ENCODE measurements at places on chromosomes 4 and X. TPM values are rescaled to one million over a fixed set of nuclear protein-coding genes. Genes with fewer than 3 reads are reported as not detected.

Gene RRH
- polyA plus RNA-seq: 1.4 TPM

GRCh38 chr4:71270901-71271300 is 67.9 kb upstream of the SLC4A4 start:
- DNase-seq: peak; percentile 17

DNA sequence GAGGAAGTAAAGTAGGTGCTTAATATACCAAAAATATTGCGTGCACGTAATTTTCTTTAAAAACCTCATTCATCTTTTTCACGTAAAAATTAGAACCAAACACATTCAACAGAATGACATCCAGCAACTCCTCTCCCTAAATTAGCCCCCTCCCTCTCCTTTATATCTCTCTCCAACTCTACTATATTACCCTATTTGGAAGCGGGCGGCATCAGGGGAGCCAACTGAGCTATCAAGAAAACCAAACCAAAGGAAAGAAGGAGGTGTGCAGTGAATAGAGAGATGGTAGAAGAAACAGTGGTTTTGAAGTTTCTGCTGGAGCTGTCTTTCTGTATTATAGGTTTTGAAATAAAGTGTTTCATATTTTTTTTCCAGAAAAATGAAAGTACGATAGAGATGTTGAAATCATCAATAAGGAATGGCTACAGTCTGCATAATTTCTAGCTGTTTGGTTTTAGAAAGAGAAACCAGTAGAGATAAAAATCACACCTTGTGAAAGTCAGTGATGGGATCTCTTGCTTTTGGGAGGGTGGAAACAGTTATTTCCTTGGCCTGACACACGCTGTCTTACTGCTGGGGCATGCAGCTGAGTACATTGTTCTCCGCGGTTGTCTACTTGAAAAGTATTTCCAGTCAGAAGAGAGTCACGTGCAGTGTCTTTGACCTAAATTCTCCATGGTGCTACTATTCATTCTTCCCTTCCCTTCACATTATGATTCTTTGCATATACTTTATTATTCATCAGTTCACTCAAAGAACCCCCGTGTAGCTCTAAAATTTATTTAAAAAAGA is 94.1 kb upstream of the WDR17 start:
- DNase-seq: no peak

DNA sequence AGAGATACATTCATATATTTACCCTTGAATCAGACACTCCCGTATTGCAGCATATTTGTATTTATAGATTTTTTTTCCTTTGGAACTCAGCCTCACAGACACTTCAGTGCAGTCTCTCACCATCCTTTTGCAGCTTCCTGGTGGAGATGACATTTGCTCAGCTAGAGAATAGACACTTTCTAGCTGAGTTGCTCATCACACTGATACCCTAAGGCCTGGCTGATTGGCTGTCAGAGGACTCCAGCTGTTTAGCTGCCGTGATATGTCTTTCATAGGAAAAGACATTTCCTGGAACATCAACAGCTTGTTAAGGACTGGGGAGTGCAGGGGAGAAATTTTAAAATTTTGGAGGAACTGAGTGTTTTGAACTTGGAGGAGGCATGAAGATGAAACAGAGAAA is 429.6 kb downstream of the SMARCA1 start:
- no peak for DNase-seq

Gene ARHGAP24
- 110 TPM for polyA plus RNA-seq

DNA sequence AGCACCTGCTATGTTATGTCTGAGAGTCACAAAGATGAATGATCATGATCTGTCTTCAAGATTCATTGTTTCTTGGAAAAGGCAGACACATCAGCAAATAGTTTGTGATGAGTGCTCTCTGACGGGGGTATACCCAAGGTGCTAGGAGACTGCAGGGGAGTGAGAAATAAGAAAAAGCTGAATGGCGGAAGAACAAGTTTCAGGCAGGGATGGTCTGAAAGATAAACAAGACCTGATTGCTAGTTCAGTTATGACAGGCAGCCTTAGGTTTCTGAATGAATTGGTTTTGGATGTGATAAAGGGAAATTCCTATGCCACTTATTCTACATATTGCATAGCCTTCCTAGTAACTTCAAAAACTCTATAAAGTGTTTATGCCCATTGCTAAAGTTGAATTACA is 327.0 kb upstream of the DKK2 start:
- DNase-seq: no peak

- no peak for DNase-seq
These were observed 50.5 kb downstream of the PSAPL1 start for GRCh38 chr4:7384003-7384928.

- no peak for DNase-seq
These were observed 47.3 kb downstream of the TSPAN5 start for GRCh38 chr4:98610926-98611676.

- DNase-seq: no peak
These were observed 30.7 kb upstream of the RAPGEF2 start for GRCh38 chr4:159071969-159072765.

- DNase-seq: no peak
These were observed 53.9 kb downstream of the HMX1 start for GRCh38 chr4:8817813-8818062.

- no peak for DNase-seq
These were observed 590.3 kb downstream of the PACRGL start for GRCh38 chr4:21290562-21290961.

- no peak for DNase-seq
These were observed 51.8 kb upstream of the TRAM1L1 start for GRCh38 chr4:117137145-117137544.

DNA sequence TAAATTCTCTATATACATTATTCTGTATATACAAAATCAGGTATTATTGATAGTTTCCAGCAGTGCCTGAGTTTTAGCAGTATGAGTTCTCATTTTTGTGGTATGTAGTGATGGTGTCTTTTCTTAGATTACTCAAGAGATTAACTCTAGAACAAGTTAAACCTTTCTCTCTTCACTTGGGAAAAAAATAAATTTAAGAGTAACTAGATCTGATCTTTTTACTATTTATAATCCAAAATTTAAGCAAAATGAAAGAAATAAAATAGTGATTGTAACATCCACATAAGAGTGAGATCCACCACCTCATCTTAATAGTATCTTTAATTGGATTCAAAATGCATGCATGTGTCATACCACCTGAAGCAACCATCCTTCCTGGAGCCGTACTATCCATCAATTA is 124.1 kb upstream of the DDX3X start:
- no peak for DNase-seq

Gene PAK3
- polyA plus RNA-seq: 6.5 TPM

Gene SATL1
- 0.57 TPM for polyA plus RNA-seq

DNA sequence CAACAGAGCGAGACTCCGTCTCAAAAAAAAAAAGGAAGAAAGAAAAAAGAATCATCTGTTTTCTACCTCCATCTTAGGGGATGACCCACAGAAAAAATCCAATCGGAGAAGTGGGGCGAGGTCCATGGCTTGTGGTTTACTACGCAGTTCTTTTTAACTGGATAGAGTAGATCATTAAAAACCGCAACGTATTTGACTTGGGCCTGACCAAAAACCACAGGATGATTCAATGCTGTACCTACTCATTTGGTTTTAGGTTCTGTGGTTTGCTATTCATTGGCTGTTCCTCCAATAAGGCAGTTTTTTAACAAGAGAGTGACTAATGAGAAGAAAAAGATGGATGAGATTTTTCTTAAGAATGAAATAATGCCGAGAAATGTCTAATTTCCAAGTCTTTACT is 83.7 kb downstream of the FREM3 start:
- DNase-seq: no peak

- no peak for DNase-seq
These were observed 85.7 kb downstream of the ZIC3 start for GRCh38 chrX:137651647-137652046.

Gene QDPR
- polyA plus RNA-seq: 62.9 TPM

- DNase-seq: no peak
These were observed 81.6 kb downstream of the BANK1 start for GRCh38 chr4:101871962-101872676.

Gene POU3F4
- 7.8 TPM for polyA plus RNA-seq

DNA sequence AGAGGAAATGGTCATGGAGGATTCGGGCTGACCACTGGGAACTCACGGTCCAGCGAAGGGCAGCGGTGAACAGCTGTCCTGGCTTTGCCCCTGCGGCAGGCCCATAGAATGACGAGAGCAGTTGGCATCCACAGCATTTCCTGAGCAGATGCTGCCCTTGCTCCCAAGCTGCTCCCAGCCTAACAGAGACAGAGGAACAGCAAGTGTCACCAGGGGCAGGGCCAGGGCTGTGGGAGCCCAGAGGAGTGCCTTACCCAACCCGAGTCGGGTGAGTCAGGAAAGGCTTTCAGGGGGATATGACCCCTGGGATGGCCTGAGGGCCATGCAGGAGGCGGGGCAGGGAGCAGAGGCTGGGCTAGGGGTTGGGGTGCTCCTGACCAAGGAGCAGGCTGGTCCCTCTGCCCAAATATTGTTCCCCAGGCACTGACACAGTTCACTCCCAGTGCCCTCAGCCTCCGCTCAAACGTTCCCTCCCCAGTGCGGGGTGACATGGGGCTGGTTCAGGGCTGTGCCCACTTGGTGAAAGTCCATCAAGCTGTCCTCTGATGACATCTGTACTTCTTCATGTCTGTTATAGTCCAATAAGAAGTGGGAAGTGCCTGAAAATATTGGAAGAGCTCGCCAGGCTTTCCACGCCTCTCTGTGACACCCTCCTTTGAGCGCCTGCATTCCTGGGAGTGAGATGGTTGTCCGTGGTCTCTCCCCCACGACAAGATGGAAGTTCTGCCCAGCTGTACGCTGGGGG is 64.7 kb upstream of the GPR78 start:
- DNase-seq: no peak

DNA sequence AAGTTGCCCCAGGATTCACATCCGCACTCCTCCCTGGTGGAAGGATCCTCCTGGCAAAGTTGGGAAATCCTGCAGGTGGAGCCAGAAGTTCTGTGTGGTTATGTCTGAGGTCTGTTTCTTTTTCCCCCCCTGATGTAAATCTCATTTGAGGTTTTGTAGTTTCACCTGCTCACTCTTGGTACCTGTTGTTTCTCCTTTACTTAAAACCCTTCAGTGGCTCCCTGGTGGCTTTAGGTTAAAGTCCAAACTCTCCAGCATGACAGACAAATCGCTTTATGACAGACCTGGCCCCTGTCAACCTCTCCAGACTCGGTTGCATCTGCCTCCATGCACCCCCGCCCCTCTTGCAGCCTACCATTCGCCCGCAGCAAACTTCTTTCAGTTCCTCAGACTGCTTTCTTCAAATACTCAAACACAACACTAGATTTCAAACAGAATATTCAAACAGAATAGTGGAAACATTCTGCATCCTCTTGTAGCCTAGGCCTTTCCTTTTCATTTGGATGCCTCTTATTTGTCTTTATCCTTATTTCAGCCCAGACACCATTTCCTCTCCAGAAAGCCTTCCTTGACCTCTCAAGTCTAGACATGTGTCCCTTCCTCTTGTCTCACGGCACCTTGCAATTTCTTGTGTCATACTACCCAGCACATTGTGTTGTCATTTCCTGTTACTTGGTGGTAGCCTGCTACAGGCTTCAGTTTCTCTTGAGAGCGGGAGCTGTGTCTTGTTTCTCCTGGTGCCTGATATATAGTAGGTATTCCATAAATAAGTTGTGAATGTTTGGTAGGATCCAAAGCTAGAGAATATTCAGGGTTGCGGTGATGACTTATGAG is 24.8 kb downstream of the IL13RA1 start:
- no peak for DNase-seq

Gene CSAG3
- not detected for polyA plus RNA-seq

DNA sequence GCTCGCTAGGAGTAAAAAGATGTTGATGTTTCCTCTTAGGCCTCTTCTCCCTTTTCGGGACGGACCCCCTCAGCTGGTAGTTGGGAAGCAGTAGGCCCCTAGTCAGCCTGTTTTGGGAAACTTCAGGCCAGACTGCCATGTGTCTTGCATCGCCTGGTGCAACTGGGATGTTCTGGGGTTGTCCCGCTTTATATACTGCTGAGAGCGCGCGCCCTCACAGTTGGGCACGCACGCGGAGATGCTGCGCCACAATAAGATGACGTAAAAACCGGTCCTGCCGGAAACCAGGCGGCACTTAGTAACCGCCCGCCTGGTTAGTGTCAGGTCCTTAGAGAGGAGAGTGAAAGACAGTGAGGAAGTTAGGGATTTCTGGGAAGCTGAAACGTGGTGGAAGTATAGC is 231.3 kb upstream of the CT83 start:
- no peak for DNase-seq

GRCh38 chr4:31545755-31546154 is 825.6 kb downstream of the PCDH7 start:
- DNase-seq: no peak

DNA sequence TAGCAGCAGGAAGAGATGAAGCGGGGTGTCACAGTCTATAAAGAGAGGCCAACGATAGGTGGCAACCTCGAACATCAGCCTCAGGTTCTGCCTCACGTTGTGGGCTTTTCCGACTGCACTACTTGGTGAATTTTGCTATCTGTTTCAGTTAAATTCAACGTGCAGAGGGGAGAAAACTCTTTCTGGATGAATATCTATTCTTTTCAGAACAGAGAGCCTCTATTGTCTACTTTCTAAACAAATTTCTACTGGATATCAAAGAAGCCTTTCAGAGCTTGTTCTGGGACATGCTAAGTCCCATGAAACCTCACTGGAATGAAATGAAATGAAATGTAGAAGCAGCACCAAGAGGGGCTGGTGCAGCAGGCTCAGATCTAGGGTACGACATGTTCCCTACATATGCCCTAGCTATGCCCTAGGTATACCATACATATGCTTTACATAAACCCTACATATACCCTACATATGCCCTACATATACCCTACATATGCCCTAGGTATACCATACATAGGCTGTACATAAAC is 116.5 kb upstream of the TRIM2 start:
- no peak for DNase-seq

Gene BTK
- polyA plus RNA-seq: 2.3 TPM

DNA sequence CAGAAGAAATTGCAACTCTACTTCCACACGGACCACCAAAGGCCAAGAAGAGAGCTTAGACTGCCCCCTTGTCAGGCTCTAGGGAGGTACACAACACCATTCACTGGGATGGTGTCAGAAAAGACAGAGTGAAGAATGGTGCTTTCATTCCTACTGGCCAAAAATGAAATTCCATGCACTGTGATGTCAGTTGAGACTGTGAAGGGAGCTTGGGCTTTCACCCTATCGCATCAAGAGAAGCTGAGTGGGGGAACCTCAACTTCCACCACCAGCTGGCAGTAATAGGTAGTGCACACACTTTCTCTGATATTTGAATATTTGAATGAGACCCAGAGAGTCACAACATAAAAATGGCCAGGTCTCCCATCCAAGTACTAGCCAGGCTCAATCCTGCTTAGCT is 65.9 kb downstream of the ZNF711 start:
- no peak for DNase-seq

- DNase-seq: no peak
These were observed 923.8 kb downstream of the RAPGEF2 start for GRCh38 chr4:160026721-160027120.

Gene TLR3
- polyA plus RNA-seq: 11.4 TPM

Gene PABPC1L2A
- not detected for polyA plus RNA-seq

Gene ASMT
- 0.10 TPM for polyA plus RNA-seq

Gene GAGE12J
- polyA plus RNA-seq: not detected

- DNase-seq: no peak
These were observed 18.4 kb upstream of the TBC1D1 start for GRCh38 chr4:37872310-37872988.

DNA sequence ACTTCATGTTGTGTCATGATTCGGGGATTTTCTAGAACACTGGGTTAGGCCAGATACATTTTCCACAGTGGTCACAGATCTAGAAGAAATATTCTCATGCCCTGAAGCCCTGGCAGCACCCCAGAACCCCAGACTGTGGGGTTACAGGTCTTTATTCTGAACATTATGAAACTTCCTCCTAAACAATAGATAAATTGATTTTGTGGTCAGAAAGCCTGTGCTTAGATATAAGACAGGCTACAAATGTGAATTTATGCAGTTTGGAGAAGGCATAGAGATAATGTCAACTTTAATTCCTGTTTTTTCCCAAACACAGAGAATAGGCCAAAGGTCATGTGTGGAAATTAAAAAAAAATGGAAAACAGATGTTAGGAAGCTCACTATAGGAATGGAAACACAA is 492.9 kb downstream of the SPRY1 start:
- DNase-seq: no peak

Measured in left kidney (tissue), 8 donors.